ENCODE measurements at places on chromosomes 1 and 21.

DNA sequence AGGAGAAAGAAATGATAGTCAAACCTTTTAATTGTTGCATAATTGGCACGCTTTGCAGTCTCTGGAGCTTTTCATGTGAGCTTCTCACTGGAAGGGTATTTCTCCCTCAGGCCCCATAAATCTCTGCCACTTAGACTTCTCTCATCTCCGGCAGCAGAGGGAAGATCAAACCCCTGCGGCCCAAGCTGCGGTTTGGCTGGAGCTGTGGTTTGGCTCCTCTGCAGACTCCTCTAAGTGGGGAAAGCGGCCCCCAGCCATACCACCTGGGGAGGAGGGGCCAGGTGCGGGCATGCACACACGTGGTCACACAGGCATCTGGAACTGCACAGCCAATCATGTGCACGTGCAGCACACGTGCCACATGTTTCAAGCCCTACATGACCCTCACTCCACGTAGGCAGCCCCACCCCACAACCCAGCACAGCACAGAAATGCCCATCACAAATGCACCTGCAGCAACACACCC, 58.3 kb downstream of the UBE2T start:
- DNase-seq, result no peak

DNA sequence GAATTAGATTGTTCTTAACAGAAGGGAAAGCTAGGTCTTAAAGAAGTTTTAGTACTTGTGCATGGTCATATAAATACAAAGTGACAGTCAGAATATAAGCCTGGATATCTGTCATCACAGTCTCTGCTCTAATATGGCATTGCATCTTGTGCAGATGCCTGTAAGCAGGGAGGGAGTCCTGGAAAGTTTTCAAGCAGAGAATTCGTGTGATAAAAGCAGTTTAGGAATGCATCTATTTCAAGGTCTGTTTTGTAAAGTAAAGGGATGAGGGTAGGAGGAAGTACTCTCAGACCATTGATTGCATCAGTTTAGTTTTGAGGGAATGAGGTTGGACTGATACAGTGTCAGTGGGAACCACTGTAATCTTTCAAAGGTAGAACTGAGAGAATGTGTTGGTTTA, 30.6 kb downstream of the IARS2 start:
- no peak for DNase-seq

DNA sequence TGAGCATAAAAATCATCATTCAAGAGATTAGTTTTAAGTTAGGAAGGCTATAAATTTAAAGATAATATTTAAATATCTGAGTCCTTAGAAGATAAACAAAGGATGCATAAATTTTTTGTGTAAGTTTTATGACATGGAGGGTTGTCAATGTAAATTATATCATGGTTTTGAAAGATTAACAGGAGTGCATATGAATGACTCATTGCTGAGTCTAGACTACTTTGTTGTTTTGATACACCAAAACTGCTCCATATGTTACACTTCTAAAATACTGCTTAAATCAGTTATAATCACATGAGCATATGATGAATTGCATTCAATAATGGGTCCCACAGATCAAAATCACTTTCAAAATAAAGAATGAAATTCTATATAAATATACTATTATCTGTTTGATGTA, 312.5 kb downstream of the KCNT2 start:
- no peak for DNase-seq

DNA sequence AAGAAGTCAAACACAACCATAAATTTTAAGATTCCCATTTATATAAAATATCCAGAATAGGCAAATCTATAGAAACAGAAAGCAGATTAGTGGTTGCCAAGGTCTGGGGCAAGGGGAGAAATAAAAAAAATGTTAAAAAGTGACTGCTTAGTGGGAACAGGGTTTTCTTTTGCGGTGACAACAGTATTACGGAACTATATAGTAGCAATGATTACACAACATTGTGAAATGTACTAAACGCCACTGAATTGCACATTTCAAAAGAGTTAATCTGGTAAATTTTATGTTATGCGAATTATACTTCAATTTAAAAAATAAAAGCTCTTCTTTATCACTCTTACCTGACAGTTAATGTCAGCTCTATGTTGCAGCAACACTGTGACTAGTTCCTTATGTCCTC, 105.2 kb downstream of the ACBD6 start:
- DNase-seq, result no peak

GRCh38 chr1:206534552-206534951, 27.2 kb downstream of the RASSF5 start:
- DNase-seq, result no peak

DNA sequence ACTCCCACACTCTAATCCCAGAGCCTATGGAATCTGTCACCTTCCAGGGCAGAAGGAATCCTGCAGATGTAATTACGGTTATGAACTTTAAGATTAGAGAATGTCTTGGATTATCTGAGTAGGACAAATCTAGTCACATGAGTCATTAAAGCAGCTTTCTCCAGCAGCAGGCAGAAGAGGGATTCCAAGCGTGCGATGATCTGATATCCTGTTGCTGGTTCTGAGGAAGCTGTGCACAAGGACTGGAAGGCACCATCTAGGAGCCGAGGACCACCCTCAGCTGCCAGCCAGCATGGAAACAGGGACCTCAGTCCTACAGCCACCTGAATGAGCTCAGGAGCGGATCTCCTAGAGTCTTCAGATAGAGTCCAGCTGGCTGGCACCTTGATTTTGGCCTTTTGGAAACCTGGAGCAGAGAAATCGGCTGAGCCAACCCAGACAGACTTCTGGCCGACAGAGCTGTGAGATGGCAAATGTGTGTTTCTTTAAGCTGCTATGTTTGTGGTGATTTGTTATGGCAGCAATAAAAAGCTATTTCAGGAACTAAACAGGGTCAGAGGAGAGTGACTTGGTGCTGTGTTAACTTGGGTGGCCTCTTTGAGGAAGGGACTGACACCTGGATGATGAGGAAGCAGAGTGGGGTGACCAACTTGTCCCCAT, 34.5 kb downstream of the LRRN2 start:
- DNase-seq, result no peak

GRCh38 chr1:30191154-30191702, 532.2 kb downstream of the MATN1 start:
- no peak for DNase-seq

DNA sequence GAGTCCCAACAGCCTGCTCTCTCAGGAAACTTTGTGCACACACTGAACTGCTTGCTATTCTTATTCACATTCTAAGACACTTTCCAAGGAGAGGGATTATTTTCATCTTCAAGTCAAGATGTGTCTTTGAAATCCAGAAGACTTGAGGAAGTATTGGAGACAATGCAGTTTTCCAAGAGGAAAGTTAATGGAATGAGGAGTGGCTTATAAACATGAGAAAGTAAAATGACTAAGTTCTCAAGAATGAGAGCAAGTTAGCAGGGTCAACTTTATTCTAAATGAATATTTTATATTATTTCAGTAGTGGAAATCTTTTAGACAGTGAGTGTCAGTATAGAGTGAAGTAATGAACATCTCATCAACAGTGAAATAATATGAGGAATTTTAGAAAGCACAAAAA, 1239.3 kb downstream of the MRPL39 start:
- no peak for DNase-seq

- no peak for DNase-seq
These were observed 14.6 kb upstream of the COL16A1 start for GRCh38 chr1:31718327-31718897.

DNA sequence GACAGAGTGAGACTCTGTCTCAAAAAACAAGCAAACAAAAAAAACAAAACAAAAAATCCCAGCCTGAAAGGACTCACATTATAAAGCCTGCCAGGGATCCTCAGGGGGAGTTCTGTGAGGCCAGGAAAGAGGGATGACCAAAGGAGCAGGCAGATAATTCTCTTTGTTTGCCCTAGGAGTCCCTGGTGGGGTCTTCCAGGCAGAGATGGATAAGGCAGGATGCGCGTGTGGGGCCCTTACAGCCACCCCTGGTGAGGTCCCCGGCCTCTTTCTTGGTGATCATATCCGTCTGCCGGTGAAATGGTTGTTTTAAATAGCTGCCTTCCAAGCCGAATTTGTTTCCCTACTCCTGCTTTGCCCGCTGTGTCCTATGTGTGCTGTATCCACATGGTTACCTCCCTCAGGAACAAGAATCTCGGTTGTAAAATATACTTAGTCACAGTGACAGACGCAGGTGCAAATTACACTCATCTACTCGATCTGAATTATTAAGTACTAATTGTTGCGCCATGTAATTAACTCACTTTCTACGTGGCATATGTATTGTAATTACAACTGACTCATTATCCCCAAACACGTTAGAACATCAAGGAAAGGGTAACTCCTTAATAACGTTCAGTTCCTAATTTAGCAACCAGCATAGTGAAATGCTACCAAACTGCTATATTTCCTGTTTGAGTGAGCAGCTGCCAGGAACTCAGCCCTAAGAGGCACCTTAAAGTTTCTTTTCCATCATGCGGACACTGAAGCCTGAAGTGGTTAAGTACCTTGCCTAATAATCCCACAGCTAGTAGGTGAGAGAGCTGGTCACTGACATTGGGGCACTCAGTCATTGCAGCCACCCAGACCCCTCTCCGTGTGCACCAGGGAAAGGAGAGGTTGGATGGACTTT, 106.4 kb downstream of the ZSCAN20 start:
- no peak for DNase-seq

GRCh38 chr1:193426061-193426460, 239.6 kb upstream of the B3GALT2 start:
- no peak for DNase-seq

GRCh38 chr1:199954699-199955098, 72.8 kb upstream of the NR5A2 start:
- no peak for DNase-seq

GRCh38 chr1:116453906-116454305, 80.9 kb downstream of the ATP1A1 start:
- DNase-seq, result no peak

DNA sequence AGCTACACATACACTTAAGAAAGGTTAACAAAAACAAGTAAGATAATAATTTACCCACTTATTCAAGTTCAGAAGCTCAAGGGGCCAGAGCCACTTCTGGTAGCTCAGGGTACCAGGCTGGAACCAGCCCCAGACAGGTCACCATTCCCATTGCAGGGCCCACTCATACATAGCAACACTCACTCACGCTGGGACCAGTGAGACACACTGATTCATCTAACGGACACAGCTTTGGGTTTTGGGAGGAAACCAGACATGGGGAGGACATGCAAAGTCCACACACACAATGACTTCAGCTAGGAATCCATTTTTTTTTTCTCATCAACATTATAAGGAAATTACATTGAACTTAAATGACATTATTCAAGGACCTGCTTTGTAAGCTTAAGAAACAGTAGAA, 169.1 kb downstream of the ZC3H11B start:
- DNase-seq, result no peak

DNA sequence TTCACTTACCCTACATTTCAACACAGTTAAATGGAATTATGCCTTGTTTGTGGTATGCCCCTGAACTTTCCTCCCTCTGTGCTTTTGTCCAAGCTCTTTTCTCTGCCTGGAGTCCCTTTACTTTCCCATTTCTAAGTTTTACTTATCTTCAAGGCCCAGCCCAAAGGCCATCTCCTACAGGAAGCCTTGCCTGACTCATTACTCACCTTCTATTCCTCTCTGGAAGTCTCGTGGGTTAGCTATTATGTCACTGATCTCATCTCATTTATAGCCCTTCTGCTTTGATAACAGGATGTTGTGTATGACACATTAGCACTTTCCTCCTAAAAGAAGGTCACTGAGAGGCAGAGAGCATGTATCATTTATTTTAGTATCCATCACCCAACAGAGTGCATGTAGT, 78.8 kb upstream of the CD1D start:
- no peak for DNase-seq

- DNase-seq, result no peak
These were observed 48.2 kb downstream of the TBX19 start for GRCh38 chr1:168328731-168329364.

DNA sequence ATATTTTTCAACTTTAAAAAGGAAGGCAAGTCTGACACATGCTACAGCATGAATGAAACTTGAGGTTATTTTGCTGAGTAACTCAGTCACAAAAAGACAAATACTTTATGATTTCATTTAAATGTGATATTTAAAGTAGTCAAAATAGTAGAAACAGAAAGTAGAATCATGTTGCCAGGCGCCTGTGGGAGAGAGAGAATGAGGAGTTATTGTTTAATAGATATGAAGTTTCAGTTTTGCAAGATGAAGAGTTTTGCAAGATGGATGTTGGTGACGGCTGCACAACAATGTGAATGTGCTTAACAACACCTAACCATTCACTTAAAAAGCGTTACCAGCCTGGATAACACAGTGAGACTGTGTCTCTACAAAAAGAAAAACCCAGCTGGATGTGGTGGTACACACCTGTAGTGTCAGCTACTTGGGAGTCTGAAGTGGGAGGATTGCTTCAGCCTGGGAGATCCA, 20.7 kb upstream of the ATP1A1 start:
- no peak for DNase-seq

GRCh38 chr1:18880585-18880984, 21.1 kb upstream of the TAS1R2 start:
- DNase-seq, result no peak

GRCh38 chr1:29177022-29177705, 4.5 kb downstream of the SRSF4 start:
- no peak for DNase-seq

- DNase-seq, result peak; percentile 97
These were observed 116.8 kb downstream of the TOMM20 start for GRCh38 chr1:235011599-235012435.

- no peak for DNase-seq
These were observed 20.0 kb upstream of the PADI1 start for GRCh38 chr1:17184822-17185484.

DNA sequence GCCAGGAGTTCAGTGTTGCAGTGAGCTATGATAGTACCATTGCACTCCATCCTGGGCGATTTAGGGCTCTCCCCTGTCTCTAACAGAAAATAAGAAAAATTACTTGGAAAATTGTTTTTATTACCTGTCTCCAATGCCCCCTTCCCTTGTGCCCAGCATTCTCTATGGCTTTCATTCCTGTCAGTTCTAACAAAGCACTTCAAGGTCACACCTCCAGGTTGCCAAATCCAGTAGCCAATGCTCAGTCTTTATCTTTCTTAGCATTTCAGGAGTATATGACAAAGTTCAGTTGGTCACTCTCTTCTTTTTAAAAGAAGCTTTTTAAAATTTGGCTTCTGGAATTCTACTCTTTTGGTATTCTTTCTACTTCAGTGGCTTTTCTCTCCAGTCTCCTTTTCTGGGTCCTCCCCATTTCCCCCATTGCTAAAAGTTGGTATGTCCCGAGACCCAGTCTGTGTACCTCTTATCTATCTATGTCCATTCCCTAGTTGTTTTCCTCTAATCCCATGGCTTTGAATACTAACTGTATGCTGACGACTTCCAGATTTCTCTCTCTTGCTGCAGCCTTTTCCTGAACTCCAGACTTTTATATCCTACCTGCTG, 69.9 kb downstream of the LAMC1 start:
- no peak for DNase-seq

- no peak for DNase-seq
These were observed 42.6 kb upstream of the KLF17 start for GRCh38 chr1:44076066-44076465.

DNA sequence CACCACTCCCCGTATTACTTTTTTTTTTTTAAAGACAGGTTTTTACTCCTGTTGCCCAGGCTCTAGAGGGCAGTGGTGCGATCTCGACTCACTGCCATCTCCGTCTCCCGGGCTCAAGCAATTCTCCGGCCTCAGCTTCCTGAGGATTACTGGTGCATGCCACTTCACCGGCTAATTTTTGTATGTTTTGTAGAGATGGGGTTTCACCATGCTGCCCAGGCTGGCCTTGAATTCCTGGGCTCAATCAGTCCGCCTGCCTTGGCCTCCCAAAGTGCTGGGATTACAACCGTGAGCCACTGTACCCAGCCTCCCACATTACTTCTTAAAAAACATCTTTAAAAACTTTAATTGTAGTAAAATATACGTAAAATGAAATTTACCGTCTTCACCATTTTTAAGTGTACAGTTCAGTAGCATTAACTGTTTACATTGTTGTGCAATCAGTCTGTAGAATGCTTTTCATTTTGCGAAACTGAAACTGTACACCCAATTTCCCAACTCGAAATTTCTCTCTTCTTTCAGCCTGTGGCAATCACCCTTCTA, 77.0 kb downstream of the ZMYM4 start:
- no peak for DNase-seq
